ENCODE measurements at places on chromosomes 7 and 10.

DNA sequence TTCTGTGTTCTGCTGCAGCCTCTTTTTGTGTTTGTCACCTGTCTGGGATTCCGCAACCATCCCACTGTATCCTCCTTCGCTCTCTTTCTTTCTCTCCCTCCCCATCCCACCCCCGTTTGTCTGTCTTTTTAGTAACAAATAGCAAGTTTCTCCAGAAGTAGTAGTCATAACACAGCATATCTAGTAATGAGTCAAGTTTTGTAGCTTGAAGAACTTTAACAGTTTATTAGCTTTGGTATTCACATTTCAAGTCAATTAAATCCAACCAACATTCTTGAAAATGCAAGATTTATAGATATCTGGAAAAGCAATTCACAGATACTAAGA lies 154.1 kb upstream of the MTPN start:
- no peak for DNase-seq

- DNase-seq = no peak
Measured at GRCh38 chr10:102010961-102011360, 45.0 kb downstream of the ARMH3 start.

DNA sequence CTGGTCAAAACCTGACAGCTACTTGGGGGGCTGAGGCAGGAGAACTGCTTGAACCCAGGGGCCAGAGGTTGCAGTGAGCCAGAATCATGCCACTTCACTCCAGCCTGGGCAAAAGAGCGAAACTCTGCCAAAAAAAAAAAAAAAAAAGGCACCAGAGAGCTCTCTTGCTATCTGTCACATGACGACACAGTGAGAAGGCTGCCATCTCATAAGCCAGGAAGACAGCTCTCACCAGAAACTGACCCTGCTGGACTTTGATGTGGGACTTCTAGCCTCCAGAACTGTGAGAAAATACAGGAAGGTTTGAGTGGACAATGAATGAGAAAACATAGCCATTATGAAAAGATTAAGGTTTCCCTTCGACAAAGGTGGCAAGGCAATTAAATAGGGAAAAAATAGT lies 51.1 kb upstream of the KCNIP2 start:
- no peak for DNase-seq

GRCh38 chr10:91006752-91007346 lies 86.0 kb upstream of the ANKRD1 start:
- DNase-seq = no peak

GRCh38 chr7:143148651-143149050 lies 16.8 kb downstream of the PIP start:
- DNase-seq = no peak

GRCh38 chr7:149043936-149044335 lies 15.6 kb upstream of the PDIA4 start:
- DNase-seq = no peak

GRCh38 chr7:11833431-11833830 lies 1.4 kb upstream of the THSD7A start:
- peak; percentile 83 for DNase-seq

GRCh38 chr7:129742256-129742655 lies 130.7 kb downstream of the NRF1 start:
- DNase-seq = no peak

- DNase-seq = no peak
Measured at GRCh38 chr10:26557641-26558014, 119.5 kb downstream of the APBB1IP start.

GRCh38 chr7:76425156-76425555 lies 406 bp downstream of the ZP3 start:
- no peak for DNase-seq

DNA sequence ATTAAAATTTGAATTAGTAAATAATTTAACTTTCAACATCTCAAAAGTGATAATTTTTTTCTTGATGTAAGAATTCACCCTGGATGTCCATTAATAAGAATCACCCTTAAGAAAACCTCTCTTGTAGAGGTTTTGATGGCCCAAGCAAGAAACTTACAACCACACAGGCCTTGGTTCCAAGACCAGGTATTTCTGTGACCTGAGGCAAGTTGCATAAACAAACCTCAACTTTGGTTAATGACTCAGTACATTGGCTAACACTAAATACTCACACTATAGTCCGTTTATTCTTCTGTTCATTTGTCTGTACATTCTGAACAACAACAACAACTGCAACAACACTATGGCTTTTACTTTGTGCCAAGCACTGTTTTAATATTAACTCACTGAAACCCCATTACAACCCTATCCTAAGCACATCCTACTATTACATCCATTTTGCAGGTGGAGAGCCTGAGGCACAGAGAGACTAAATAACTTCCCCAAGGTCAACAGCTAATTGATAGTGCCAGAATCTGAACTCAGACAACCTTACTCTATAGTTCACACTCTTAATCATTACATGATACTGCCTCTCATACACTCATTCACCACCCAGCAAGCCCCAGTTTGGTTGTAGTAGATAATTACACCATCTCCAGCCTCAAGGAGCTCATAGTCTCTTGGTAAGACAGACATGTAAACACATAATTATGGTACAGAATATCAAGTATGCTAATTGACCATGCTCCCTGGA lies 6.6 kb downstream of the ANK3 start:
- DNase-seq = no peak

GRCh38 chr7:228610-229009 lies 36.2 kb downstream of the FAM20C start:
- no peak for DNase-seq

DNA sequence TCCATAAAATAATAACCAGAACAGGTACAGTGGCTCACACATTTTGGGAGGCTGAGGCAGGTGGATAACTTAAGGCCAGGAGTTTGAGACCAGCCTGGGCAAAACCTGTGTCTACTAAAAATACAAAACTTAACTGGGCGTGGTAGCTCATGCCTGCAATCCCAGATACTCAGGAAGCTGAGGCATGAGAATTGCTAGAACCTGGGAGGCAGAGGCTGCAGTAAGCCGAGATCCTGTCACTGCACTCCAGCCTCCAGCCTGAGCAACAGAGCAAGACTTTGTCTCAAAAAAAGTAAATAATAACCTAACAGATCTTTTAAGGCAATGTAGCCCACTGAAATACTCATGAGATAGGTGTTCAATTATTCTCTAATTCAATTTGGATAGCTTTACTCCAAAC lies 107.1 kb upstream of the ASAH2 start:
- no peak for DNase-seq

- no peak for DNase-seq
Measured at GRCh38 chr10:70590655-70591416, 11.7 kb downstream of the PRF1 start.

DNA sequence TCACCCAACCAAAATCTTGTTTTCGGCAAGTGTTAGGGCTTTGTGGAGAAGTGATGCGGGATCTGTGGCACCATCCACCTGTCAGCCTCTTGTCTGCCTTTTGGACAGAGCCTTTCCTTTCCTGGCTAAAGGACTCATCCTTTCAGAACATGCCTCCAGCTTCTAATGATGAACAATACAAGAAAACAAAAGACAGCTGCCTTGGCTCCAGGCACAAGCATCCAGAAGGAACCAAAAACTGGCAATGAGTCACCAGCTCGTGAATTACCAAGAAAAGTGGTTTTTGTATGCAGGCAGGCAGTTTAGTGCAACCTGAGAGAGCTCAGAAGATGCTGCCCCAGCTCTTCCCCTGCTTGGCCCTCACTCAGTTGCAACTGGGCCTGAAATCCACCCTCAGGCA lies 84.6 kb upstream of the NAMPT start:
- DNase-seq = no peak

DNA sequence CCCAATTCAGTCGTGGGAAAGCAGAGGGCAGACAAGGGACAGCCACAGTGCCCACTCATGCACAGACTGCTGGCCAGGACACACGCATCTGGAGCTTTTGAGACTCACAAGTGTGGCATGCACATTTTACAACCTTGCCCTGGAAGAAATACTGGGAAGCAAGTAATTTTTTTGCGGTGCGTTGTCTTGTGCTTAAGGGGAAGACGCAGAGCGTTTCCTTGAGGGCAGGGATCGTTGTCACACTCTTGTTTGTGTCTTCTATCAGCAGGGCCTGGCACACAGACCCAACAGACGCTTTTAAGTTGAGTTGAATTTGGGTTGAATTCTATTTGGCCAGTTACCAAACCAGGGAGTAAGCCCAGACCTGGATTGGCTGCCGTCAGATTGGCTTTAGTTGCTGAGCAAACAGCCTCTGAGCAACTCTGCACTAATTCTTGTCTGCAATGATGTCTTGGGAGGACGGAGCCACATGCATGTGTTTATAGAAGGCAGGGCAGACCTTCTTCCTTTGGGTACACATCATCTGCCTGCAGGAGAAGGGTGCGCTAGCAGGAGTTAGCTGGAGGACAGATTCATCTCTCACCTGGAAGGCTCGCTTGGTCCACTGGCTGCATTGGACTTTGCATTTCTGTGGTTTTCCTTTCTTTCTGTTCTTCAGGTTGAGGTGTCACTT lies 38.4 kb downstream of the IL2RA start:
- DNase-seq = no peak

DNA sequence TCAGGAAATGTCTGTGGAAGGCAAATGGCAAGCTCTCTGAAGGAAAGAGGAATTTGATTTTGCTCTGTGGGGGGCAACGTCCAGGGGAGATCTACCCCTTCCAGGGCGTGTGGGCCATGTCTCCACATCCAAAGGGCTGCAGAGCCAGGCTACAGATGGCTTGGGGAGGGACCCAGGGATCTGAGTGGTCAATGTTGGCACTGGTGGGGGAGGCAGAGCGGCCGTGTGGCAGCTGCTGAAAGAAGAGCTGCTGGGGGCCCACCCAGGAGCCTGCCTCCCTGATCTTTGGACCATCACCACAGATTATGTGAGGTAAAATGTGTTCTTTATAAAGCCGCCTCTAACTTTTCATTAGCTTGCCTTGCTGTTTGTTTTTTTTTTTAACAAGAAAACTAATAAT lies 144.1 kb downstream of the HERPUD2 start:
- DNase-seq = no peak

- no peak for DNase-seq
Measured at GRCh38 chr7:19552576-19552975, 156.3 kb downstream of the POLR1F start.

GRCh38 chr7:39252916-39253315 lies 275.2 kb downstream of the POU6F2 start:
- no peak for DNase-seq

- peak; percentile 100 for DNase-seq
Measured at GRCh38 chr7:75617634-75618234, 121.0 kb downstream of the HIP1 start.

- DNase-seq = no peak
Measured at GRCh38 chr10:4691776-4692175, 134.2 kb upstream of the AKR1E2 start.

DNA sequence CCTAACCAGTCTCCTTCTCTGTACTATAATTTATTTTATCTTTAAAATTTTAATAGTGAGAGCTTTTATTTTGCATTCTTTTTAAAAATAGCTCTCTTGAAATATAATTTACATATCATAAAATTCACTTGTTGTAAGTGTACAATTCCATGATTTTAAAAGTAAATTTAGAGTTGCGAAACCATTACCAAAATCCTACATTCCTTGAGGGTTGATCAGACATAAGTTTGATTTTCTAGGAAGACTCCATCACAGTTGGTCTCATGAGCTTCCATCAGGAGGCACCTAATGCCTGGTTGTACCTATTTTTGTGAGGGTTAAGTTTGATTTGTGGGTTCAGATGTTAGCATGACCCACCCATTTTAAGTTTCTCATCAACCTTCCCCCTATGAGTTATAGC lies 108.1 kb downstream of the BMPER start:
- DNase-seq = no peak

GRCh38 chr10:103445767-103446567 lies 6.2 kb downstream of the CALHM2 start:
- DNase-seq = no peak

GRCh38 chr7:33650828-33651227 lies 254.5 kb upstream of the BMPER start:
- no peak for DNase-seq

GRCh38 chr10:43203448-43204041 lies 63.3 kb downstream of the RASGEF1A start:
- DNase-seq = no peak

GRCh38 chr7:44220046-44220357 lies 19.2 kb downstream of the YKT6 start:
- no peak for DNase-seq

DNA sequence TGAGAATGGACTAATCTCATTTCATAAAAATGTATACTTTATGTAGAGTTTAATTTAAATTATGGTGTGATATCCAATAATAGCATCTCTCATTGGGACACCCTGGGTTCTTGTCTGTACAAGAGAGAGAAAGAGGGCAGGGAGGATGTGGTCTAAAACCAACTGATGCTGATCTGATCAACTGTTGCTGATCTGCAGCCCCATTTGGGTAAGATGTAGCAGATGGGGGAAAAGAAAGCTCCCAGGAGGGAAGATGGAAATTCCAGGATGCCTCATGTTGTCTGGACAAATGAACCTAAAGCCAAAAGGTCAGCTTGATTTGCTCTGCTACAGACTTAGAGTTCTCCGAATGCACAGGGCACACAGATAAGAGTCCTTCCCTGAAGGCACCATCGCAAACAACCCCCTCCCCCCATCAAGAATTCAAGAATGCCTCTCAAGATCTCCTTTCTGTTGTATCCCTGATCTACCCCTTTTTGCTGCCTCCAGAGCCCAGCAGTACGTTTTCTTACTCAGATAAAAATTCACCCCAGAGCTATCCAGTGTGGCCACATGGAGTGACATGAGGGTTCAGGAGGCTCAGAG lies 171.4 kb upstream of the INHBA start:
- DNase-seq = no peak

- DNase-seq = no peak
Measured at GRCh38 chr10:57579926-57580325, 687.8 kb downstream of the IPMK start.

- no peak for DNase-seq
Measured at GRCh38 chr10:110360857-110361474, 56.2 kb upstream of the SMNDC1 start.

- no peak for DNase-seq
Measured at GRCh38 chr10:32911285-32912016, 46.6 kb downstream of the ITGB1 start.

GRCh38 chr7:48511080-48511479 lies 339.8 kb downstream of the ABCA13 start:
- no peak for DNase-seq

GRCh38 chr7:91527460-91527859 lies 263.2 kb downstream of the FZD1 start:
- no peak for DNase-seq

DNA sequence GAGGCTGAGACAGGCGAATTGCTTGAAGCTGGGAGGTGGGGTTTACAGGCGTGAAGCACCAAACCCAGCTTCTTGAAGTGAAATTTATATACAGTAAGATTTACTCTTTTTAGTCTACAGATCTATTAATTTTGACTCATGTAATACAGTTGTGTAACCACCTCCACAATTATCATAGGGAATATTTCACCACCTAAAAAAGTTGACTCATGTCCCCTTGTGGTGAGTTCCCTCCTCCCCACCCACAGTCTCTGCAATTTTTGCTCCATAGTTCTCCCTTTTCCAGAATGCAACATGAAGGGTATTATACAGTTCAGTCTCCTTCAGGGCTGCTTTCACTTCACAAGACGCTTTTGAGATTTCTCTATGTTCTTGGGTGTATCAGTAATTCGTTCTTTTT lies 156.8 kb downstream of the FAM107B start:
- peak; percentile 52 for DNase-seq

DNA sequence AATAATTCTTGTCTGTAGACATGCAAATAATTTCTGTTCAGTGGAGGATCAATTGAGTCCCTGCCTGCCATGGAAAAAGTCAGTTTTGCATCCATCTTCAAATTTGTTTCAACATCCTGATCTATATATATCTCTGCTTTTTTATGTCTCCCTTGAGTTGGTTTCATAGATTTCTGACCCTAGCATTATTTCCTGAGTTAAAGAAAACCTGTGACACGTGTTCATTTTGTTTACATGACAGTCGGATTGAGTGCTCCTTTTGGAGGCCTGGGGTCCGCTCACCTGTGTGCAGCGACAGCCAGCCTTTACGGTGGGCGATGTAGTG lies 674 bp downstream of the MRPS24 start:
- DNase-seq = no peak
